H1 (cell line): ENCODE measurements at places on chromosomes 2 and 18.

- DNase-seq: no peak
Observed at GRCh38 chr18:11887328-11888128, 20.6 kb downstream of the MPPE1 start.

- no peak for DNase-seq
Observed at GRCh38 chr2:207332480-207333212, 166.9 kb upstream of the KLF7 start.

DNA sequence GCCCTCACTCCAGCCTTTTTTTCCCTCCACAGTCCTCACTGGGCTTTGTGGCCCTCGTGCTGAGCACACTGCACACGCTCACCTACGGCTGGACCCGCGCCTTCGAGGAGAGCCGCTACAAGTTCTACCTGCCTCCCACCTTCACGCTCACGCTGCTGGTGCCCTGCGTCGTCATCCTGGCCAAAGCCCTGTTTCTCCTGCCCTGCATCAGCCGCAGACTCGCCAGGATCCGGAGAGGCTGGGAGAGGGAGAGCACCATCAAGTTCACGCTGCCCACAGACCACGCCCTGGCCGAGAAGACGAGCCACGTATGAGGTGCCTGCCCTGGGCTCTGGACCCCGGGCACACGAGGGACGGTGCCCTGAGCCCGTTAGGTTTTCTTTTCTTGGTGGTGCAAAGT is 39.4 kb downstream of the STEAP3 start:
- no peak for DNase-seq

GRCh38 chr2:124698979-124699565 is 674.0 kb downstream of the CNTNAP5 start:
- no peak for DNase-seq

- DNase-seq: no peak
Observed at GRCh38 chr2:7019191-7019590, 102.0 kb downstream of the RNF144A start.
